ENCODE measurements at places on chromosomes 3 and 15.

DNA sequence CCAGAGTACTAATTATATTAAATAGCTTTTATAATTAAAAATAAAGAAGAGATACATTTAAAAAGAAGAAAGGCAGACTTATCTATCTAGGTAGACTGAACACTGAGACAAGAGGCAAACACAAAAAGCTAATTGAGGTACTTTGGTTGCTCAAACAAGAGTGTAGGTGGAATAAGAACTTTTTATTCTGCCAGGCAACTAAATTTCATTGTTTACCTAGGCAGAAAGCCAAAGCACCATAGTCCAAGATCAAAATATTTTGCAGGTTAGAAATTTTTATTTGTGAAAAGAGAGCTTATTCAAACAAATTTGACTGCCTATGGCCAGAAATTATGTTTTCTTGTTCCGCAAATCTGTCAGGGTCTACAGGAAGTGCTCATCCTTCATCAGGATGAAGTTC is 499.6 kb upstream of the GBE1 start:
- DNase-seq: no peak

- DNase-seq: no peak
Measured at GRCh38 chr3:104555728-104556127, 811.0 kb upstream of the ALCAM start.

DNA sequence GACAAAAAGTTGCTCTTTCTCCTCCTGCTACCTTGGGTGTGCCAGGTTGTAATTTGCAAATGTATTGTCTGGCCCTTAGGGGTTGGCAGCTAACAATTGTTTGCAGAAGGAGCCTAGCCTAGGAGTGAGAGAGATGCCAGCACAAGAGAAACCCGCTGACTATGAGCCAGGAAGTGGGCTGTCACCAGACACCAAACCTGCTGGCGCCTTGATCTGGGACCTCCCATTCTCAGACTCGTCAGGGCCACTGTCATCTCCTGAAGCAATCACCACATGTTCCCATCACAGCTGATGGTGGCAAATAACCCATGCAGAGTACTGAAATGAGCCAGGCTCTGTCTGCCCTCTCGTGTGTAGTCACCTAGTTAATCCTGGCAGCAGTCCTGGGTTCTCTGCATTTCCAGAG is 406.4 kb upstream of the NPAP1 start:
- peak; percentile 0 for DNase-seq

GRCh38 chr3:105495021-105495420 is 128.3 kb downstream of the ALCAM start:
- no peak for DNase-seq

DNA sequence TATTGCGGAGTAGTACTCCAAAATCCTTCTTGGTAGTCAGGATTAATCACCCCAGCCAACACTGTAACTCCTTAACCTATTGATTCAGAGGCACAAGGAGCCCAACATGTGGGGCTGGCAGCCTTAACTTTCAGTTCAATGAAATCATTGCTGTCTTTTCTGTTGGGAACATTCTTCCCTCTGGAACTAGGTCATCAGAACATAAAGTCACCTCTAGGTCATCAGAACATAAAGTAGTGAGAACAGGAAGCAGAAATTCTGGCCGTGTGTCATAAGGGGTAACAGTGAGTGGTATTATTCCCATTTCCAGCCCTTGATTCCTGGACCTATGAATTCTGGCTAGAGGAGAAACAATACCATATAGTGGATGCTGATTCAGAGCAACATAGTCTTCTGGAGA is 71.5 kb upstream of the TNIK start:
- no peak for DNase-seq
